ENCODE measurements at places on chromosomes 3 and 15.

GRCh38 chr15:41695750-41696436, 35.7 kb downstream of the MGA start:
- peak; percentile 30 for DNase-seq

DNA sequence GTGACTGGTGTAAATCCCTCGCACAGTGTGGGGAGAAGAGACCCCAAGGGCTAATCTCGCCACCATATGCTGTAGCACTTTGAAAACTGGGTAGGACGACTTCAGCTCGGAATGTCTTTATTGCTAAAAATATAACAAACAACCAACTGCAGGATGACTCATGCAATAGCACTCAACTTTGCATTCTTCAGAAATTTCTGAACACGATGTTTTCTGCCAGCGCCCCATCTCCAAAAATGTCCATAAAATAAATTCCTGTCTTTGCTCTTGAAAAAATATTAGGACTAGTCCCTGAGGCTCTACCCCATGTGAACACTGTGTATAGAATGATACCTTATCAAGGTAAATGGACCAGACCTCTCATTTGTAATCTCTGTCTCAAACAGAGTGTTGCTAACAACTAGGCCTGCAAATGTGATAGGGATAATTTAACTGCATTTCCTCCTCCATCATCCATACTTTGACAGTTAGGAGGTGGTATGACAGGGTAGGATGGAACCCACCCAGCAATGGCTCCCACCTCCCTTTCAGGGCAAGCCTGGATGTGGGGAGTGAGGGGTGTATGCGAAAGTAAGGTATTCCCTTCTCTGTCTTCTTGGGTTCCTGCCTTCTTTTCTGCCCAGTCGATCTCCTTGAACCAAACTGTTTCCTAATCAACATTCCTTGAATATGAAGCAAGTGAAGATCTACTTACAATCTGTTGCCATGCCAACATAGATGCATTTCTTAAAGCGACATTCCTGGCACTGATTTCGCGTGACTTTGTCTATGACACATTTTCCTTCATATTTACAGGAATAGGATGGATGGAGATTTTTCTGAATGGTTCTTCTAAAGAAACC, 201.1 kb downstream of the NR1D2 start:
- DNase-seq = peak; percentile 97

DNA sequence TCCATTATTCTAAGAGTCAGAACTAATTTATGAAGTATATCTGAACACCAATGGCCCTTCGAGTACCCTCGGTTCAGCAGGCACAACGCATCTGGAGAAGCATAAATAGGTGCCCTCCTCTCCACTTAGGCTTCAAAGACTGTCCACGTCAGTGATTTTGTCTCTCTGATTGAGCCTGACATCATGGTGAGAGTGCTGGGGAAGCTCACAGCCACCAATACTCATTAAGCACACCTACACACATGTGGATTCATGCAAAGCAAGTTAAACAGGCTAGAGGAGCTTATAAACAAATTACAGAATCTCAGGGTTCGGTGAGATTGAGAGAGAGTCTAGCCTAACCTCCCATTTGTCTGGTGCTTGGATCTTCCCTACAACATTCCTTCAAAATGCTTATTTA, 3.6 kb downstream of the CLDN1 start:
- no peak for DNase-seq

DNA sequence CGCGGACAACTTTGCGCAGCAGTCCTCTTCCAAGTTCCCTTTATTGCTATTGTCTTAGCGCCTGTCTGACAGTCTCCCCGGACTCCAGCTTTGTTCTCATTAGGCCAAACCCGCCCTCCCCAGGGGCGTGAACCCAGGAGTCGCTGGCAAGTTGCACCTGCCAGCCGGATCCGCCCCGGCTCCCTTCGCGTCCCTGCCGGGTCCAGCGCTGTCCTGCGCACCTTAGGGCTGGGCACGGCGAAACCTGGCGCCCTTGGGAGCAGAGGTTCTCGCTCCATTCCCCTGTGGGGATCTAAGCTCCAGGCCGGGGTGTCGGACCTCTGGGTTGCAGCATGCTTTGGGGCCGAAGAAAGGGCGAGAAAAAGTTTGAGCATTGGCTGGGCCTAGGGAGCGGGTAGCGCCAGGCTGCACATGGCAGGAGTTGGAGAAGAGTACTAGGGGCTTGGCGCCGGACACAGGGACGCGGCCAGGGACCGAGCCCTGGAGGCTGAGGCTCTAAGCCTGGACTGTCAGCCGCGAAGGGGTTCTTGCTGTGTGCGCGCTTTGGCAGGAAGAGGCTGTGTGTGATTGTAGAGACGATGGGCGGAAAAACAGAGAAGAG, 335.1 kb upstream of the THRB start:
- peak; percentile 29 for DNase-seq

- DNase-seq = no peak
Observed at GRCh38 chr3:146403792-146404191, 65.6 kb downstream of the PLSCR2 start.

DNA sequence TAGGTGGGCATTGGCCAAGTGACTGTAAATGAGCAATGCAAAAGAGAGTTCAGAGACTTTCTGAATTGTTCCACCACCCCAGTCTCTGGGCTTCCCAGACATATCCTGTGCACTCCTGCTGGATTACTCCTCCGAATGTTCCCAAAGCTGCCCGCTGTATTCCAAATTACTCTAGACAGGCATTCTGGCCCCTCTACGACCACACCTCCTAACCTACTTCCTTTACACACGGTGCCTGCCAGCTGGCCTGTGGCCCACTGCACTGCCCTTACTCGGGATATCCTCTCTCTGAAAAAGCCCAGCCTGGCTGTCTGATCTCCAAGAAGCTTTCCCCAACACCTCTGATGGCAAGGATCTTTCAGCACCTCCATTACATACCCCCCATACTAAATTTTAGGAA, 66.6 kb downstream of the DUT start:
- DNase-seq = no peak

- no peak for DNase-seq
Observed at GRCh38 chr3:4838621-4839022, 140.6 kb upstream of the BHLHE40 start.

DNA sequence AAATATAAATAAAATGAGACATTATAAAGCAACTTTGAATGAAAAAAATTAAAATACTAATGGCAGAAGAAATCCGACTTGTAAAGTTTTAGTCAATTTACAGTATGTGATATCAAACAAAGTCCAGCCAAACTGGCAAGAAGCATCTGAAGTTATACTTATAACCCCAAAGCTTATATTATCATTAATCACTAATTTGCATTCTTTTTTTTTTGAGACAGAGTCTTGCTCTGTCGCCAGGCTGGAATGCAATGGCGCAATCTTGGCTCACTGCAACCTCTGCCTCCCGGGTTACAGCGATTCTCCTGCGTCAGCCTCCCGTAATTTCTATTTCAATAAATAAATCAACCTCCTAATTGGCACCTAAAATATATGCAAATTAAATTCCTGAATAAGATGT, 80.1 kb downstream of the AQR start:
- peak; percentile 15 for DNase-seq

DNA sequence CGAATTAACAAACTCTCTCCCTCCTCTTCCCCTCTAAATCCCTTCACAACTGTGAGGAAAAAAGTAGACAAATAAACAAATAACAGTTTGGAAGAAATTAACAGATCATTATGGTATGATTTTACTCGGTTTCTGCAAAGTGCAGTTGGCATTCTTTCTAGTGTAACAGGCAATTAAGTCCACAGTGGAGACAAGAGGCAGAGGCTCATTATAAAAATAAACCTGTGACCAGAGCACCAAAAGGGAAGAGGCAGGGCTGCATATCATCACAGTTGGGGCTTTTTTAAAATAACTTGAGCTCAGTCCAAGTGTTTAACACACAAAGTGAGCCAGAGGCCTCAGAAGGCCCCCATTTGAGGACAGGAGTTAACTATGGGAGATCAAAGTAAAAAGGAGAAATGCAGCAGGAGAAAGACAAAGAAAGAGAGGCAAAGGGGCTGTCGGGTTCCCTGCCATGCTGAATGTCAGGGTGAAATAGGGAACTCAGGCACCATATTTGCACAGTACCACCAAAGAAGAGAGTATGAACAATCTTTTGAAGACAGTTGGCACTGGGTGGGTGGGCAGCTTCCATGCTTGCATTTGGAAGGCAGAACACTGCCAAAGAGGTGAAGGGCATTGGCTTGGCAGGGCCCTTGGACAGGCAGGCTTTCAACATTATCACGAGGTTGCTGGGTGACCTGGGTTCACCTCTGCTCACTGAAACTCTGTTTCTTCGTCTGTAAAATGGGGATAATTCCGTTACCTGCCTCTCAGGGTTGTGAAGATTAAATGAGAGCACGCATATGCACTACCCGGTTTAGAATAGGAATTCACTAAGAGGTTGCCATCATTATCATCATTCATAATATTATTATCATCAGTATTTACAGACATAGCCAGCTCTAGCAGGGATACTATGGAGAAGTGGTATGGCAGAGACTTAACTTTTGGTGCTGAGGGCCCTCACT, 134.5 kb downstream of the MEX3B start:
- DNase-seq = no peak

GRCh38 chr3:1207904-1208303, 115.1 kb downstream of the CNTN6 start:
- peak; percentile 28 for DNase-seq

DNA sequence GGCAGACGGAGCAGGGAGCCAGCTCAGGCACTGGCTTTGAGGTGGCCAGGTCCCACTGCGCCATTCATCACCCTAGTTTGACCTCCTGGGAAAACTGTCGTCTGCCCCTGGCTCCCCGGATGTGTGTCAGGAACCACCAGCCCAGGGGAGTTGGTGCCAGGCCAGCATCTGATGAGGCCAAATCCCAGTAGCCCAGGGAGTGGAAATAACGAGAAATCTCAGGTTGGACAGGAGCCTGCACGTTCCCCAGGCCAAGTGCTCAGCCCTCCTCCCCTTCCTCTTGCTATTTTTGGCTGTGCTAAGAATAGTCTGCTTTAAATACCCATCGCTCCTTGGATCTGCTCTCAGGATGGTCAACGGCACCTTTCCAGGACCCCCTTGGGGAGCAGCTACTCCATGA, 93.1 kb upstream of the RPL32 start:
- peak; percentile 34 for DNase-seq

GRCh38 chr3:61684386-61684785, 123.0 kb downstream of the PTPRG start:
- no peak for DNase-seq

DNA sequence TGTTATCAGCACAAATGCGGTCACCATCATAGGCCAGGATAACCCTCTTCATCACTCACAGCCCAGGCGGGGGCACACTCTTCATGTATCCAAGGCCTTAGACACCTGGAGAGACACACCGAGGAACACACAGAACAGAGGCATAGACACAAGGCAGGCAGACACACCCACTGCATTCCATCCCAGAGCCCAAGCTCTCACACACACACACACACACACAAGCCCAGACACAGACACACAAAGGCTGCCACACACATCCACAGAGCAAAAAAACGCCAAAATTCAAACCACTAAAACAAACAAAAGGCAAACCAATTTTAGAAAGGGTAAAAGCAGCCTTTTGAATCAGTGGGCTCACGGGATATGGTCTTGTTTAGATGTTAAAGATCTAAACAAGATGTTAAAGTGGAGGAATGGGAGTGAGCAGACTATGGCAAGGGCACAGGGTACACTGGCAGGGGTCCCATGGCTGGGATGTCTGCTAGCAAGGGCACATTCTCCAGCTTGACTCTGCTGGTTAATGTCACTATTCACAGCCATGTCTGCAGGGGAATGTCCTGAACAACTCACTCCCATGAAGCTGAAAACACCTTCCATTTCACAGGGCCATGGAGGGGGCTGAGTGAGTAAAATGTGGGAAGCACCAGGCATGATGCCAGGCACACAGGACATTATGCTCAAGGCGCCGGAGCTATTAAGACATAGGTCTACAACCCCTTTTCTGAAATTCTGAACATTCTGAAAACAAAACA, 14.9 kb upstream of the CRABP1 start:
- peak; percentile 53 for DNase-seq

- DNase-seq = peak; percentile 34
Observed at GRCh38 chr3:107752202-107752990, 229.6 kb downstream of the BBX start.

DNA sequence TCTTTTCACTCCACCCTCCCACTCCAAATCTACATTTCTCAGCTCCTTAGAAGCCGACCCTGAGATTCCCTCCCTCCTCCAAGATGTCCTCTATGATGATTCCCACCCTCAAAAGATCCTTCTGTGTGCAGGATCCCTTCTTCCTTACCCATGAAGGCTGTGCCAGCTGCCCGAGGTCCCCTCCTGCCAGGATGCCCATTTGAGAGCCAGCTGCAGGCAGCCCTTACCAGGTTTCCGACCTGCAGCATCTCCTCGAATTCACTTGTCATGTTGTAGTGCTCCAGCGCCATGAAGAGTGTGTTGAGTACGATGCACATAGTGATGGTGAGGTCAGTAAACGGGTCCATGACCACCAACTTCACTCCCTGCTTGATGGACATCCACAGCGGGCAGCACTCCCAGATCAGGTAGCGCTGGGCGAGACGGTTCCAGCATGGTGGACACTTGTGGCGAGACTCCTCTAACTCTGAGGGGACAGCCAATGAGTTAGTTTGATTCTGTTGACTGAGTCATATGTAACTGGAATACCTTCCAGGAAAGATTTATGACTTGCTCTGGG, 51.9 kb downstream of the SCN5A start:
- DNase-seq = no peak

DNA sequence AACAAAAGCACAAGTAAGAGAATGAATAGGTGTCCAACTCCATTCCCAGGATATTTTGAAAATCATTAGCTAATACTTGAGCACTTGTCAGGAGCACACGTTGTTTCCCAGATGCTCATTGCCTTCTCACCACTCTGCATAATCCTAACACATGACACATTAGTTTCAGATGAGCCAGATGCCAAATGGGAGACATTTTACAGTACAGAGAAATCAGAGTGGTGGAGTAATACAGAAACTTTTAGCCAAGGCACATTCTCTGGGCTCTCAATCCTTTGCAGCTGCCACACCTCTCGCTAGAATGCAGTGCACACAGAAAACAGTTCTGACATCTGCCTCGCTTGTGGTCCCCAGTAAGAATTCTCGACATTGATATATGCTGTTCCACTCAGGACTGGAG, 76.6 kb downstream of the P3H2 start:
- peak; percentile 54 for DNase-seq

GRCh38 chr3:44511238-44511566, 33.7 kb upstream of the ZNF445 start:
- DNase-seq = no peak

DNA sequence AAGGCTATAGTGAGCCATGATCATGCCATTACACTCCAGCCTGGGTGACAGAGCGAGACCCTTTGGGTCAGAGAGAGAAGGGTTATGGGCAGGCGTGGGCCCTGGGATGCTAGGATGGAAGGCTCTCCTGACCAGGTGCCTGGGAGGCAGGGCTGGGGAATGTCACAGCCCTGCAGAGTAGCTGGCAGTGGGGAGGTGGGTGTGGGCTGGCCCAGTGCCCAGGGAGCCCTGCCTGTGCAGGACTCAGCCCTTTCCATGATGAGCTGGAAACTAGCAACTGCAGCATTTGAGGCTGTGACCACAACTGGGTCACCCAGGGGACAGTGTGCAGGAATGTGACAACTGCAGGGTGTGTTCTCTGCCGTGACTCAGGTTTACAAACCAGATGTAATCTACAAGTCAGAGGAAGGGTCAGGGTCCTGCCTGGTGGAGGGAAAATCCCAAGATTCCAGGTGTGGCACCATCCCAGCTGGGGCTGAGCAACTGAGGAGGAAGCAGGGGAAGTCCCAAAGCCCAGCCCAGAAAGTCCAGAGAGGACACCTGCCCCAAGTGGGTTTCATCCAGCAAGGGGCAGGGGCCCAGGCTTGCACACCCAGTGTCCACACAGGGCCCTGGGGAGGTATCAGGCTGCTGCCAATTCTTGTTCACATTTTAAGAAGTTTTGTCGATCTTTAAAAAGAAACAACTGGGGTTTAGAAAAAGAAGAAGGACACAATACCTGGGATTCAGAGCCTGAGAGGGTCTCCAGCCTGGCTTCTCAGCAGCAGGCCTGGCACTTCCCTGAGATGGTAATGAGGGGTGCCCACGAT, 45.5 kb downstream of the SLC28A1 start:
- DNase-seq = peak; percentile 79
